ENCODE measurements at places on chromosomes 7 and 10. TPM values are rescaled to one million over a fixed set of nuclear protein-coding genes. Genes with fewer than 3 reads are reported as not detected.
A peak's percentile ranks its signal among the peaks of the same experiment; 100 is the strongest.

C10orf67 gene
- not detected for total RNA-seq

- DNase-seq, result peak; percentile 75
These were observed 144.0 kb upstream of the RET start for GRCh38 chr10:42932735-42933447.

GATA3 gene
- total RNA-seq, result 54.0 TPM

- no peak for DNase-seq
These were observed 647 bp downstream of the ECHS1 start for GRCh38 chr10:133372507-133372906.

All from naive thymus-derived CD4-positive, alpha-beta T cell (primary cell).